ENCODE measurements at places on chromosomes 7 and 10. TPM values are rescaled to one million over a fixed set of nuclear protein-coding genes. Genes with fewer than 3 reads are reported as not detected.

DNA sequence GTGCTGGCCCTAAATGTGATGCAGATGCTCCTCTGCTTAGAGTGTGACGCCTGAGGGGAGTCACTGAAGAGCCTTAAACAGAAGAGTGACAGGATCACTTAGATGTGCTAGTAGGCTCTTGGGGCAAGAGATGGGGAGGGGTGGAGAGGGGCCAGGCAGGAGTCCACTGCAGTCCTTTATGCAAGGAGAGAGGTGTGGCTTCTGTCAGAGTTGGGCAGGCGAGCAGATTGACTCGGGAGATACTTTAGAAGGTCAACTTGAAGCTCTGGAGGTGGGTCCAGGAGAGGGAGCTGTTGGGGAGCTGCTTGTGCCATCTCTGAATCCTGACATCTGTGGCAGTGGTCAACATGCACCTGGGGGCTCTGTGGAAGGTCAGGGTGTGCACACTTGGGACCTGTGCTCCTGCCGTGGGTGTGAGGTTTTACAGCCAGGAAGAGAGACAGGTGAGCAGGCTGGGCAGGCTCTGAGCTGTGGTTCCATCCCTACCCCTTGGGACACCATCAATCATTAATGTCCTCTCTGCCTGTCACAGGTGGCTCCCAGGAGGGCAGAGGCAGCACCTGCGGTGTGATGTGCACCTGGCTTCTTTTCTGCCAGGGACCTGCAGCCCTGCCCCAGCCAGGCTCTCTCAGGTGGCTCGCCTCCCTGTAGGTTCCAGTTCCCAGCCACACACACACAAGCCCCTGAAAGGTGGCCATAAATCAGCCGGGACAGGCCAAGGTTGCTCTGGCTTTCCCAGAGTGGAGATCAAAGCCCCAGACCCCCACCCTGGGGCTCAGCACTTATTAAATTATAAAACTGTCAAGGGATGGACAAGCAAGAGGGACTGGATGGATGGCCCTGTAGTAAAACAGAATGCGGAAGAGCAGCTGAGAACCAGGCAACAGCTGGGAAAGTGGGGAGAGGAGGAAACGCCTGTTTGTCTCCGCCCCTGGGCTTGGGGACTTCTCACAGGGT is 14.0 kb downstream of the NEURL1 start:
- DNase-seq: peak; percentile 40

DNA sequence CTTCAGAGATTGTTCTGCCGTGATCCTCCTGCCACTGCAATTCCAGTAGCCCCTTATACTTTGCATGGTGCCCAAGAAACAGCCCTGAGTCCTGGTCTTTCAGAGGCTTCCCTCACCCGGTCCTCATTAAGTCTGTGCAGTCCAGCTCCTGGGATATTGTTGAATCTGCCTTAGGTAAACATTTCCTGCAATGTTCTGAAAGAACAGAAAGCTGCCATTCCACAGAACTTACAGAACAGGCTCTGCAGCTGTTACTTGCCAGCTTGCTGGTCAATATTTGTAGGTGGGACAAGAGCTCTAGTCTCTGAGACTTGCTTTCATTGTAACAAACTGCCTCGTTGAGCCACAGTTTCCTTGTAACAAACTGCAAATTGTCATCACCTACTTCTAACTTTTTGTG is 115.0 kb upstream of the KIF5B start:
- DNase-seq: no peak

- DNase-seq: peak; percentile 45
Observed at GRCh38 chr10:118958984-118959925, 70.3 kb upstream of the NANOS1 start.

DNA sequence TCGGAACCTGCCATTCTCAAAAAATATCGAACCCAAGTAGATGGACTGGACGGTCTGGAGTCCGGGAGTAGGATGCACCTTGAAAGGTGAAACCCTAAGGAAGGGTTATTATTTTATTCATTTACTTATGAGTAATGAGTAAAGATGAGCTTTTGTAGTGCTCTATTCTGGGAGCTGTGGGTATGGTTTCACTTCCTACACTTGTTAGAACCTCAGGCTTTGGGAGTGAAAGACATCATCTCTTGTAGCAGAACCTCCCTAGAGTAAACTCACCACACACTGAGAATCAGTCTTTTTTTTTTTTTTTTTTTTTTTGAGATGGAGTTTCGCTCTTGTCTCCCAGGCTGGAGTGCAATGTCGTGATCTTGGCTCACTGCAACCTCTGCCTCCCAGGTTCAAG is 389.4 kb upstream of the AUTS2 start:
- DNase-seq: no peak

- DNase-seq: no peak
Observed at GRCh38 chr10:7866176-7866575, 47.9 kb downstream of the TAF3 start.

DNA sequence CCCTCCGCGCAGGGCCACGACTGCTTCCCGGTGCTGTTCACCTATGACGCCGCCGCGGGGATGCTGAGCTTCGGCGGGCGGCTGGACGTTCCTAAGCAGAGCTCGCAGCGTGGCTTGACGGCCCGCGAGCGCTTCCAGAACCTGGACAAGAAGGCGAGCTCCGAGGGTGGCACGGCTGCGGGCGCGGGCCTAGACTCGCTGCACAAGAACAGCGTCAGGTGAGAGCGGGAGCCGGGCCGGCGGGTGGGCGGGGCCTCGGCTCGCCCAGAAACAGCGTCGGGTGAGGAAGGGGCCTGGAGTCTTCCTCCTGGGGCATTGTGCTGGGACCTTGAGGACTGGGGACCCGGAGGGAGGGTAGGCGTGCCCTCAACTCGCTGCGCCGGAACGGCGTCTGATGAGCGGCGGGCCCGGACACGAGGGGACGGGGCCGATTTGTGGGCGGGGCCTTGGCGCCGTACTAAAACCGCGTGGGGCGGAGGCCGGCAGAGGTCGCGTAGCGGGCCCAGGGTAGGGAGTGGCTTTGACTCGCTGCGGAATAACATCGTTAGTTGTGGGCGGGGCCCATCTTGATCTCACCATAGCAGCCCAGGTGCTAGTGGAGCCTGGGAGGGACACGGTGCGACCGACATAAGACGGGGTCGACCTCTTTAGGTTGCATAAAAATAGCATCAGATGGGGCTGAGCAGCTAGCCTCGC is 15.6 kb downstream of the PDAP1 start:
- peak; percentile 95 for DNase-seq

The OPALIN gene
- not detected for polyA plus RNA-seq
